ENCODE measurements at places on chromosomes 2 and 18. TPM values are rescaled to one million over a fixed set of nuclear protein-coding genes. Genes with fewer than 3 reads are reported as not detected.
A peak's percentile ranks its signal among the peaks of the same experiment; 100 is the strongest.

Gene RSAD2
- 1.5 TPM for total RNA-seq

Gene CNTNAP5
- not detected for total RNA-seq

DNA sequence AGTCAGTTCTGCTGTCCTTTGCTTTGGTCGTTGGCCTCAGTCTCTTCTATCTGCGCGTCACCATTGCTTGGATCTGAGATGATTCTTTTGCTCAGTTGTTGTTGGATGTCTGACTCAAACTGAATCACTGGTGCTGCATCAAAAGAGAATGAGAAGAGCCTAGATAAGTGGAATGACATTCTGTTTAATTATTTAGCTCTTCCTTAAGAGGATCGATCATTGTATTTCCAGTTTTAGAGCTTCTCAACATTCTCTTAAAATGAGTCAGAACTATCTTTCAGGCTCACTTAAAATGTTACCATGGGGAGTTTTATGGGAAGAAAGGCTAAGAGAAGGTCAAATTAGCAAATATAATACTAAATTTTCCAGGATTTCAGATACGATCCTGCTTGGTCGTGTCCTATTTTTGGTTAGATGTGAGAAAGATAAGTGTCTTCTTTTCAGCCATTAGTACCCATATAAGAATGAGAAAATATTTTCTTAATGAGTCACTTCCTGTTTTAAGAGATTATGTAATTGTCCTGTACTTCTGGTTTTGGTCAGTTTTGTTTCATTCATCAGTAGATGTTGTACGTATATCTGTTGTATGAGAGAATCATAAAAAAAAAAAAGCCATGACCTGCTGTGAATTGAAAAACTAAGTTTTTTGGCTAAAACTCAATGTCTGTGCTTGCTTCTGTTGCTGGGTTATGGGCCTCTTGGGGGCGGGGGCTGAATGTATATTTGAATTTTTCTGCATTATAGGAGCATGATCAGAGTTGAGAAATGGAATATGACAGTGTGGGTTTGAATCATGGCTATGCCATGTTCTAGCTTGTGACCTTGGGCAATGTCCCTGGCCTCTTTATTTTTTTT is 31.6 kb upstream of the CASP10 start:
- H3K27me3 ChIP-seq = no peaks in the 10 kb centered on the region
- H3K36me3 ChIP-seq = peaks cover 38% of the 10 kb centered on the region
- DNase-seq = no peak
- peak overlapping the region; percentile 83 for H3K27ac ChIP-seq
- H3K4me1 ChIP-seq = peaks cover 30% of the 10 kb centered on the region

DNA sequence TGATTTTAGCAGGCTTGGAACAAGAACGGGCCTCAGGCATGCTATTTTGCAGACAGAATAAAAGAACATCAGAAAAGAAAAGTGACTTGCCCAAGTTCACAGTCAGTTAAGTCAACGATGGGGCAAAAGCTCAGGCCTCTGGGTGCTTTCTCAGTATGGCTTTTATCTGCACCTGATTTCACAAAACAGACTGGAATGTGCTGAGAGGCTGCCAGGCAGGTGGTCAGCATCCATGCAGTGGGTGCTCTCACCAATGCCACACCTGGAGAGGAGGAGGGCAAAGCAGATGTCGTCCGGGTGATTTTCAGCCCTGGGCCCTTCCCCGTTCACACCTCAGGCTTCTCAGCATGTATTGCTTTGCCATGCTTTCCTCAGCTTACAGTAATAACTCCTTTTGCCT is 854.6 kb downstream of the RNF144A start:
- no peaks in the 10 kb centered on the region for H3K27me3 ChIP-seq
- no peaks in the 10 kb centered on the region for H3K36me3 ChIP-seq
- no peak overlapping the region for H3K4me3 ChIP-seq
- H3K27ac ChIP-seq = no peak overlapping the region
- no peak for DNase-seq

DNA sequence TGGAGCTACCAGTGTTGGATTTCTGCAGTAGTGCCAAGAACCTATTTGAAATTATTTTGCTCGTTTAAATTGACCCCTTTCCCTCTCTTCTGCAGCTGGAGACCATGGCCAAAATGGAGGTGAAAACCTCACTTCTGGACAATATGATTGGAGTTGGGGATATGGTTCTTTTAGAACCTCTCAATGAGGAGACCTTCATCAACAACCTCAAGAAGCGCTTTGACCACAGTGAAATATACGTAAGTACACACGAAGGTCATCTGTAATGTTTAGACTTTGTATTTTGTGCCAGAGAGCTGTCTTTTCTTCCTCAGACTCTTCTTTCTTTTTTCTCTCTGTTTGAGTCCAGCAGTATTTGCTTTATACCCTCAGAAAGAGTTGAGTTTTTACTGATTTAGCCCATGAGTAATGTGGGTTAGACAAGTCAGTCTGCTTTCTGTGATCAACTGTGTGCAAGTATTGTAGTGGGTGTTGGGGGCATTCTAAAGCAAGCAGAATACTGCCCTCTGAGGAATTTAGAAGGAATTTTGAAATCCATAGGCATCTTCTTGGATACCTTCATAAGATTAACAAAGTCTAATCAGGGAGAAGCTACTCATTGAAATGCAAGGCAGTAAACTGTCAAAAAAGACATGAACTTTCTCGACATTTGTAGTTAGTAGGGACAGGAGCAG is 31.7 kb downstream of the MYO1B start:
- no peaks in the 10 kb centered on the region for H3K36me3 ChIP-seq
- H3K27ac ChIP-seq = no peak overlapping the region
- no peak for DNase-seq
- no peak overlapping the region for H3K4me3 ChIP-seq

Gene PKDCC
- total RNA-seq = 21.4 TPM

Gene PLEK
- 4.0 TPM for total RNA-seq

DNA sequence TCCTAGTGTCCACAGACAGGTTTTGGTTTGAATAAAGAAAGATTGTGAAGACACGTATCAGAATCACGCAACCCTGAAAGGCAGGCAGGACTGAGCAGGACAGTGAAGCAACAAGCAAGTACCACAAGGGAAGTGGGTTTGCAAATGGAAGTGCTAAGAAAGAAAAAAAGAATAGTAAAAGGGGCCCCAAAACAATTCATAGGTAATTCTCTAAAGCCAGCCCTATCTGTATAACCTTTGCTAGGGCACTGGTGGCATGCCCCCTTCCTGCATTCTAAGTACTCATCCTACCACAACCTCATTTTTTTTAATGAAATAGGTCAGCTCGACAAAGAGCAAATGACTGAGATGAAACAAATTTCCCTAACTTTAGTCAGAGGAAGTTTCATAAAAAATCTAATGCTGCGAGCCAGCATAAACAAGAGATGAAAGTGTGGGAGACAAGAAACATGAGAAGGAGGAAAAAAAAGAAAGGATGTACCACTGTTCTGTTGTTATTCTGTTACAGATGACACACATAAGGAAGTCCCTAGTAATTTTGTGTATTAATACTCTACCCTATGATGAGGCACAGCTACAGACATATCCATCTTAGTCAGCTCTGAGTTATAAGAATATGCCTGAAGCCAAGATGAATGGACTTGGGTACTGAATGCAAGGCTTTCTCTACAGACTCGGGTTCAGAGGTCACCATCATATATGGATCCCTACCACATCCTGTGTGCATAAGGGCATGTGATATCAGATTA is 32.2 kb downstream of the IKZF2 start:
- no peaks in the 10 kb centered on the region for H3K27me3 ChIP-seq
- H3K4me1 ChIP-seq = no peaks in the 10 kb centered on the region
- H3K36me3 ChIP-seq = no peaks in the 10 kb centered on the region

- no peaks in the 10 kb centered on the region for H3K36me3 ChIP-seq
- no peak overlapping the region for H3K27ac ChIP-seq
- H3K27me3 ChIP-seq = no peaks in the 10 kb centered on the region
- no peak overlapping the region for H3K4me3 ChIP-seq
- peaks cover 6% of the 10 kb centered on the region for H3K4me1 ChIP-seq
- DNase-seq = peak; percentile 11
Observed at GRCh38 chr2:136207030-136207623, 89.2 kb upstream of the CXCR4 start.

GRCh38 chr2:176780348-176780747 is 432.2 kb upstream of the HNRNPA3 start:
- no peak for DNase-seq
- H3K4me3 ChIP-seq = no peak overlapping the region
- H3K27me3 ChIP-seq = no peaks in the 10 kb centered on the region
- no peaks in the 10 kb centered on the region for H3K36me3 ChIP-seq
- H3K27ac ChIP-seq = no peak overlapping the region
- no peaks in the 10 kb centered on the region for H3K4me1 ChIP-seq

Gene RAPGEF4
- 7.9 TPM for total RNA-seq

Gene HOXD8
- total RNA-seq = 4.1 TPM

- H3K36me3 ChIP-seq = no peaks in the 10 kb centered on the region
- DNase-seq = peak; percentile 62
- no peak overlapping the region for H3K4me3 ChIP-seq
- H3K27me3 ChIP-seq = no peaks in the 10 kb centered on the region
- no peak overlapping the region for H3K27ac ChIP-seq
Observed at GRCh38 chr2:102806250-102806837, 44.5 kb downstream of the TMEM182 start.

DNA sequence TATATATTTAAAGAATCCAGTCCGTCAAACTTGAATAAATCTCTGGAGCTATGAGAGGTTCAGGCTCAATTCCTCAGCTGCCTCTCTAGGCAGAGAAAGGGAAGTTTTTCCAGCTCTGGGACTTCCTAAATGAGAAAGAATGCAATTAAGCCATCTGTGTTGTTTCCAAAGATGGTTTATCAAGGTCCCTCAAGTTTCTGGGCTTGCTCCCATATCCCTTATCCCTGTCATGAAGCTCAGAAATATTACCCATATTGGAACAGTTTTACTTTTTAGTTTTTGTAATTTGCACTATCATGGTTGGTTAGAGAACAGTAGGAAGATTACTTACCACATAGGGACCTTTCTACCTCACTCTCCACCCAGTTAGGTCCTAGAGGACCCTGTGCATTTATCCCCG is 1.4 kb downstream of the CNTNAP5 start:
- H3K4me1 ChIP-seq = no peaks in the 10 kb centered on the region
- H3K4me3 ChIP-seq = no peak overlapping the region
- no peak overlapping the region for H3K27ac ChIP-seq

Gene RGPD3
- total RNA-seq = 0.63 TPM

DNA sequence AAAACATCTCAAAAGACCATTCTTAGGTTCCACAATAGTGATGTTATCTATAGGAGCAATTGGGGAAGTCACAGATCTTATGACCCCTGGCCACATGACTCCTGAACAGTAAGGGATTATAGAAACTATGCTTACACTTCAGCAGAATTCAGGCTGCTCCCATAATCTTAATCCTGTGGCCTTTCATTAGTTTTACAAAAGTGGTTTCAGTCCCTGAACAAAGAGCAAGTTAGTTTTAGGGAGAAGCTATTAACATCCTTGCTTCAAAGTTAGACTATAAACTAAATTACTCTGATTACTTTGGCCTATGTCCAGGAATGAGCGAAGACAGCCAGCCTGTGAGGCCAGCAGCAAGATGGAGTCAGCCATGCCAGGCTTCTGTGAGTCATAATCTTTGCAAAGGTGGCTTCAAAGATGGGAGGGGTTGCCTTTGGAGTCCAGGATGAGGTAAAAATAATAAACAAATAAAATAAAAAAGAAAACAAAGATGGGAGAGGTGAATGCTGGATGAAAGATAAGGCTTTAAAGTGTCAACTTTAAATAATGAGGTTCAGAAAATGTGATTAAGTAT is 168.7 kb upstream of the NDUFV2 start:
- no peak for DNase-seq
- H3K4me1 ChIP-seq = no peaks in the 10 kb centered on the region
- no peaks in the 10 kb centered on the region for H3K36me3 ChIP-seq
- H3K4me3 ChIP-seq = no peak overlapping the region
- no peaks in the 10 kb centered on the region for H3K27me3 ChIP-seq

Gene SERPINB13
- not detected for total RNA-seq

GRCh38 chr2:86078774-86079545 is 26.7 kb downstream of the POLR1A start:
- H3K27me3 ChIP-seq = no peaks in the 10 kb centered on the region
- H3K27ac ChIP-seq = peak overlapping the region; percentile 26
- peaks cover 36% of the 10 kb centered on the region for H3K4me1 ChIP-seq
- H3K4me3 ChIP-seq = no peak overlapping the region

DNA sequence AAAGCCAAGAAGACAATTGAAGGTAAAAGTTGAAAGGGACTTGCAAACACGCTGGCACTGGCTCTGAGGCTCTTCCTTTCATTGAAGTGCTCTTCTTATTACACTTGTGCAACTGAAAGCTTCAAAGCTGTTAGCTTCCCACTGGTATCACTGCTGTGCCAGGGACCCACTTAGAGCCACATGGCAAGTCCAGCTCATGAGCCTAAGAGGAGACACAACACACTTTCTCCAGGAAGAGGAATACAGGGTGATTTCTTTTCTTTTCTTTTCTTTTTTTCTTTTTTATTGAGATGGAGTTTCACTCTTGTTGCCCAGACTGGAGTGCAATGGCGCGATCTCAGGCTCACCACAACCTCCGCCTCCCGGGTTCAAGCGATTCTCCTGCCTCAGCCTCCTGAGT is 218.2 kb downstream of the ATAD2B start:
- H3K27ac ChIP-seq = no peak overlapping the region
- DNase-seq = no peak
- H3K4me3 ChIP-seq = no peak overlapping the region
- H3K27me3 ChIP-seq = no peaks in the 10 kb centered on the region
- no peaks in the 10 kb centered on the region for H3K36me3 ChIP-seq
- no peaks in the 10 kb centered on the region for H3K4me1 ChIP-seq

- H3K36me3 ChIP-seq = no peaks in the 10 kb centered on the region
- DNase-seq = peak; percentile 58
- no peaks in the 10 kb centered on the region for H3K27me3 ChIP-seq
- peak overlapping the region; percentile 48 for H3K27ac ChIP-seq
- H3K4me1 ChIP-seq = peaks cover 21% of the 10 kb centered on the region
Observed at GRCh38 chr2:6927186-6927585, 10.0 kb downstream of the RNF144A start.

DNA sequence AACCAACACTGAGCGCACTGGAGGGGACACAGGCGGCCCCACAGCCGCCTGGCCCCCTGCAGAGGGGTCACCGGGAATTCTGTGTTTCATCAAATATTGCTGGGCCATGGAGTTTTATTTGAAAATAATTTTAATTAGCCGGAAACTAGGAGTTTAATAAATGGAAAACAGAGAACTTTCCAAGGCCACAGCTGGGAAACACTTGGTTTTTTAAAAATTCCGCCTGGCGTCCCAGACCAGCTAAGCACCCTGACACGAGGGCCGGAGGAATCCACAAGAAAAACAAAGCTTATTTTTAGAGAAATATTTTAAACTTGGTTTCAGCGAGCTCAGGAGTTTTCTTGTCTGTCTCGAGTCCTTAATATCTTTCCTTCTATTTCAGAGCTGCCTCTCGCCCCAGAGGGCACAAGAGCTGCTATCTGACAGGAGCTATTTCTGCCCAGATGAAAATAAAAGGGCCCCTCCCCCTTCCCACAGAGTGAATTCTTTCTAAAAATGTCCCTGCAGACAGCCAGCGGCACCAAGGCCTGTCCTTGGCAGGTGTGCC is 8.2 kb downstream of the ZFP36L2 start:
- DNase-seq = peak; percentile 71
- H3K36me3 ChIP-seq = peaks cover 15% of the 10 kb centered on the region

Gene TMEM200C
- 0.13 TPM for total RNA-seq

GRCh38 chr2:72570413-72570812 is 255.4 kb downstream of the EXOC6B start:
- H3K4me3 ChIP-seq = no peak overlapping the region
- H3K27me3 ChIP-seq = no peaks in the 10 kb centered on the region
- no peaks in the 10 kb centered on the region for H3K4me1 ChIP-seq
- H3K27ac ChIP-seq = no peak overlapping the region

Data from thyroid gland (tissue), 4 donors.